A673 (cell line): ENCODE measurements at places on chromosomes 12 and 14. TPM values are rescaled to one million over a fixed set of nuclear protein-coding genes. Genes with fewer than 3 reads are reported as not detected.

The REP15 gene
- 1.1 and 1.5 TPM in 2 replicates for total RNA-seq

DNA sequence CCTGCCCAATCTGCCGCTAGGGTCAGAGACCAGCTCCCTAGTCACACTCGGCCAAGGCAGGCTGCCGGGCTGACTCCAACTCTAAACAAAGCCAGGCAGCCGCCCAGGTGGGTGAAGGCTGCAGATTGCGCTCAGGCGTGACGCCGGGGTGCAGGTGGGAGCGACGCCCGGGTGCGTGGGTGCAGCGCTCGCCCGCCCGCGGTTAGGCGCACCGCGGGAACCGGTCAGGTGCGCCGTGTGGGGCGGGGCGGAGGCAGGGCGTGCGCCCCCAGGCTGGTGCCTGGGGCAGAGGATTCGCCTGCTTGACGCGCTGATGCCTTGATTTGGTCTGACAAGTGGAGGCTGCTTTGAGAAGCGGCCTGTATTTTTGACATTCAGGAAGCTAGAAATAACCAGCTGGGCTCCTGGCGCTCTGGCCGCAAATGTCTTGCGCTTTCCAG lies 126.7 kb upstream of the HIF1A start:
- no peak overlapping the region for H3K27ac ChIP-seq
- no peak for DNase-seq
- no peaks in the 10 kb centered on the region for H3K4me1 ChIP-seq
- no peaks in the 10 kb centered on the region for H3K36me3 ChIP-seq
- no peaks in the 10 kb centered on the region for H3K27me3 ChIP-seq
- no peak overlapping the region for H3K4me3 ChIP-seq

- H3K4me3 ChIP-seq = no peak overlapping the region
- DNase-seq = peak; percentile 40
- no peaks in the 10 kb centered on the region for H3K27me3 ChIP-seq
Observed at GRCh38 chr14:105343194-105343593, 28.6 kb downstream of the PACS2 start.

GRCh38 chr12:90250042-90250441 lies 541.4 kb upstream of the ATP2B1 start:
- peaks cover 9% of the 10 kb centered on the region for H3K4me1 ChIP-seq
- no peak overlapping the region for H3K4me3 ChIP-seq
- H3K27ac ChIP-seq = no peak overlapping the region
- DNase-seq = no peak
- H3K27me3 ChIP-seq = no peaks in the 10 kb centered on the region
- no peaks in the 10 kb centered on the region for H3K36me3 ChIP-seq

The KRR1 gene
- total RNA-seq = 75.3 and 85.9 TPM in 2 replicates

- no peaks in the 10 kb centered on the region for H3K36me3 ChIP-seq
- H3K27me3 ChIP-seq = no peaks in the 10 kb centered on the region
- H3K4me1 ChIP-seq = peaks cover 9% of the 10 kb centered on the region
- H3K27ac ChIP-seq = no peak overlapping the region
Observed at GRCh38 chr14:21703357-21704326, 30.0 kb upstream of the OR4E1 start.
